ENCODE measurements at places on chromosomes 13 and 19. TPM values are rescaled to one million over a fixed set of nuclear protein-coding genes. Genes with fewer than 3 reads are reported as not detected.

DNA sequence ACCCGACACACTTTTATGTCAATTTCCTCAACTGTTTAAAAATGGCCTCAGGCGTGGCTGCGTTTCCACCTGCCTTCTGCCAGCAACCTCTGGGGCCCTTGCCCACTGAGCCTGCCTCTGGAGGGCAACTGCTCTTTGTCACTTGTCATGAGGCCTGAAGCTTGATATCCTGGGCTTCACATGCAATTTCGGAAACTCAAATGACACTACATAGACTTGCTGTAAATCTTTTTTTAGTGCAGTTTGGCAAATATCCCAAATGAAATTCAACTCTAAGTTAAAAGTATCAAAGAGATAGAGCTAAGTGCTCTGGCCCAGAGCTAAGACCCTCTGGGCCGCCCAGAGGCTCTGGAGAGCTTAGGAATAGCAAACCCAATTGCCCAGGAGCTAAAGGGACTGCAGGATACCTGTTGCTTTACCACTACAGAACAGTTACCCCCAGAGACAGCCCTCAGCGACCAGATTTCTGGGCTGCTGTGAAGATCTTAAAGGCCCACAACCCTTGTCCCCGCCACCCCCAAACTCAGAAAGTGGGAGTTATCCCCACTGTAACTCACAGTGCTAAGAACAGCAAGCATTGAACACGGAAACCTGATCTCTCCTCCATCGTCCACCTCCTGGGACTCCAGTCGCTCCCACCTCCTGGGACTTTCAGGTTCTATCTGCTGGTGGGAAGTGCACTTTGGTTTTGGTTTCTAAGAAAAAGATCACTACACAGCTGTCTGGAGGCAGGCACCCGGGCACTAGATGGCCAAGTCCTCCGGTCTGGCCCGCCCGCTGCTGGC, 19.4 kb downstream of the GJA3 start:
- H3K4me1 ChIP-seq, result peaks cover 12% of the 10 kb centered on the region
- DNase-seq, result no peak
- H3K27me3 ChIP-seq, result peaks cover 18% of the 10 kb centered on the region
- H3K36me3 ChIP-seq, result no peaks in the 10 kb centered on the region
- no peak overlapping the region for H3K4me3 ChIP-seq

DNA sequence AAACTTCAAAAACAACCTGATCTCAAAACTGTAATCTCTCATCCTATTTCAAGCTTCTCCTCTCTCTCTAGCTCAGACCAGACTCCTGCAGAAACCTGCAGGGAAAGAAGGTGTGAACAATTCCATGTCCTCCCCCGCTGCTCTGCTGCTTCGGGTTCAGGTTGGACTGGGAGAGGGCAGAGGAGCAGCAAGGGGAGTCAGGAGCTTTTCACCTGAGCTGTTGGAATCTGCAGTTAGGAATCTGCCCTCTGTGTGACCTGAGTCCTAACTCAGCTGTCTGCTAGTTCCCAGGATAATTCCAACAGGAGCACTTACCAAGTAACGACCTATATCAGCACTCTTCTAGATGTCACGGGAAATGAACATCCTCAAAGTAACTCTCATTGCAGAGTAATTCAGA, 118.3 kb downstream of the DNAJC15 start:
- no peaks in the 10 kb centered on the region for H3K36me3 ChIP-seq
- no peak overlapping the region for H3K4me3 ChIP-seq
- no peak for DNase-seq
- H3K27ac ChIP-seq, result no peak overlapping the region
- H3K4me1 ChIP-seq, result peaks cover 10% of the 10 kb centered on the region

DNA sequence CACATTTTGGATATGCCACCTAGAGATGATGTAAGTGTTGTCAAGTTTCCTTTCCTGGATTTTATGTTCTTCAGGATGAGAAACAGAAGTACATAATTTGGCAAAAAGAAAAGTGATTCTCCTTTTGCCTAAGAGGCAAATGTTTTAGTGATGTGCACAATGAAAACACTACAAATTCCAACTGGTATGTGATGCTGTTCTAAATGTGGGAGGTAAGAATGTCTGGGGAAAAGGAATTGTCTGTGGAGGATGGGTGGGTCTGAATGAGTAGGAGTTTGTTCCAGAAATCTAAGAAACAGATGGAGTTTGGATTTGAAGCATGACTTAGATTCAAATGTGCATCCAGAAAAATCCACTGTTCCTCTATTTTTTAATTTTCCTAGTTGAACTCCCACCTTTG, 473.6 kb upstream of the SPRY2 start:
- H3K36me3 ChIP-seq, result no peaks in the 10 kb centered on the region
- H3K4me3 ChIP-seq, result no peak overlapping the region
- H3K27me3 ChIP-seq, result no peaks in the 10 kb centered on the region

The MBD3L2 gene
- not detected for polyA plus RNA-seq

The RHPN2 gene
- 54.2 TPM for polyA plus RNA-seq
